Activated CD4-positive, alpha-beta T cell treated with anti-CD3 and anti-CD28 coated beads, Interleukin-2, amount 10 ng/mL, durations not matched to agents 24 days and 14 days (primary cell): ENCODE measurements at places on chromosomes 3 and 15. TPM values are rescaled to one million over a fixed set of nuclear protein-coding genes. Genes with fewer than 3 reads are reported as not detected.

Gene SH2D7
- not detected in 2 replicates for total RNA-seq

Gene PIERCE2
- 0.49 TPM in 1 of 2 replicates, not detected in the other for total RNA-seq

Gene GRK7
- not detected in 2 replicates for total RNA-seq

Gene KIF7
- 1.9 TPM in 2 replicates for total RNA-seq

Gene TRPM1
- not detected in 2 replicates for total RNA-seq

Gene TAMM41
- 34.2 and 35.6 TPM in 2 replicates for total RNA-seq

Gene CRYGS
- 4.4 and 4.8 TPM in 2 replicates for total RNA-seq

Gene SEMA6D
- total RNA-seq = not detected in 2 replicates

Gene RASGRF1
- total RNA-seq = not detected in 2 replicates

Gene DCBLD2
- 2.7 and 3.8 TPM in 2 replicates for total RNA-seq

DNA sequence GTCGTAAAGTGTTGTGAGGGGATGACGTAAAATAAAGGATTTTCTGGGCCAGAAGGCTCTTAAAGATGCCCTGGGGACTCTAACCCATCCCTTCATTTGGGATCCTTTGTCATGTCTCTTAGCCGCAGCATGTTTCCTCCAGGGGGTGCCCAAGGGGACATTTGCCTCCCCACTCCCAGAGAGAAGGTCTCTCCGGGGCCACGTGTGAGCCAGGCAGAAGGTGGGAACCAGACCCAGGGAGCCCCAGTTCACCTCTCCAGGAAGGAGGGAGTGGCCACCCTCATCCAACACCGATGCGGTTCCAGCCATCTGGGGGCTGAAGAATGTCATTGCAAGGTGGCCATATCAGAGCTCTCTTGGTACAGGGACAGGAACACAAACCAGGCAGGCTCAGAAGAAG is 25.2 kb downstream of the ST8SIA2 start:
- DNase-seq = no peak
- H3K36me3 ChIP-seq = no peaks in the 10 kb centered on the region
- peaks cover 2% of the 10 kb centered on the region for H3K27me3 ChIP-seq
- no peak overlapping the region for H3K4me3 ChIP-seq
- H3K4me1 ChIP-seq = no peaks in the 10 kb centered on the region

DNA sequence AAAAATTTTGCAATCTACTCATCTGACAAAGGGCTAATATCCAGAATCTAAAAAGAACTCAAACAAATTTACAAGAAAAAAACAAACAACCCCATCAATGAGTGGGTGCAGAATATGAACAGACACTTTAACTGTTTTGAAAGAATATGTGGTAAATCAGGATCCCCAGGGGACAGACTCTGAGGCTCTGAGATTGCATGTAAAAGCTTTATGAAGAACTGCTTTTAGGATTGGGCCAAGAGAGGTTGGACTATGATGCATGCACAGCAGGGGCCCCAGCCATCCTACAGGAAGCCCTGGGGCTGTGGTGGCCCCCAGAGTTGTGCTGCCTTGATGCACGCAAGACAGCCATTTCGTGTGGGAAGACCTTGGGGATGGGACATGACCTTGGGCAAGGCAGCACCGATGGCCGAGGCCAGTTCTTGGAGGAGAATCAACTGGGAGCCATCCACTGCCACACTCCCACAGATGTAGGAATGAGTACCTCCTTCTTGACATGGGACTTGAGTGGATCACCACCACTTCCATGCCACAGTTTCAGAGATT is 298.1 kb upstream of the THBS1 start:
- no peak overlapping the region for H3K27ac ChIP-seq
- H3K36me3 ChIP-seq = no peaks in the 10 kb centered on the region
- no peak overlapping the region for H3K4me3 ChIP-seq
- peaks cover 25% of the 10 kb centered on the region for H3K27me3 ChIP-seq
- no peak for DNase-seq

DNA sequence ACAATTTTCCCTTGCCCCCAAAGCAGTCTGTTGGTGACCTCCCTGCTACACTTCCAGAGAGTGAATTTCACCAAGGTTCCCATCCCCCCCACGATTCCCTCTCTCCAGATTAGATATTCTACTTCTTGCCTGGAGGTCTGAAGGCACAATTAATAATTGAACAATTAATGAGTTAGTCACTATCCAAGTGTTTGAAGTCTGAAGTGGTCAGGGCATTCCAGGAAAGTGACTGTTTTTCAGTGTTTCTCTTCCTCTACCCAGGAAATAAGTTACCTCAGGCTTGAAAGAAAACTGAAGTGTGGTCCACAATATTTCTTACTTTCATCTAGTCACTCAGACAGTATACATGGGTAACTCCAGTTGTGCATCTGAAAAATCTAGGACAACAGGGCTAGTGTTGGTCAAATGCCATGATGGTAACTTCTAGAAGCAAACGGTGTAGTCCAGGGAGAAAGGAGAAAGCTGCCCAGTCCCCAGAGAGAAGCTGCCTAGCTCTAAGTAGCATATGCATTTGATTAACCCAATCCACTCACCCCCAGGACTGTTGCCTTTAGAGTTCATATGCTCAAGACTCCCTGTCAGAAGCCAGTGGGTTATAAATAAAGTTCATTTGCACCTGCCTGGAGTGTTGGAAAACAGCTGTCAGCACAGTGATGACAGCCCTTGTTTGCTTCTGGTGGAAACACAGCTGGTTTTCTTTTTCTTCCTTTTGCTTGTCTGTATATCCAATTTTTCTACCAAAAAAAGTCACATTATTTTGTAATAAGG is 2.3 kb upstream of the TM4SF4 start:
- no peak overlapping the region for H3K27ac ChIP-seq
- H3K27me3 ChIP-seq = peaks cover 6% of the 10 kb centered on the region
- no peak for DNase-seq
- H3K4me3 ChIP-seq = no peak overlapping the region
- no peaks in the 10 kb centered on the region for H3K4me1 ChIP-seq
- H3K36me3 ChIP-seq = no peaks in the 10 kb centered on the region

GRCh38 chr3:133712017-133712416 is 34.2 kb upstream of the TF start:
- peak; percentile 13 for DNase-seq
- no peak overlapping the region for H3K4me3 ChIP-seq
- H3K27me3 ChIP-seq = peaks cover 7% of the 10 kb centered on the region
- H3K36me3 ChIP-seq = no peaks in the 10 kb centered on the region
- no peak overlapping the region for H3K27ac ChIP-seq

DNA sequence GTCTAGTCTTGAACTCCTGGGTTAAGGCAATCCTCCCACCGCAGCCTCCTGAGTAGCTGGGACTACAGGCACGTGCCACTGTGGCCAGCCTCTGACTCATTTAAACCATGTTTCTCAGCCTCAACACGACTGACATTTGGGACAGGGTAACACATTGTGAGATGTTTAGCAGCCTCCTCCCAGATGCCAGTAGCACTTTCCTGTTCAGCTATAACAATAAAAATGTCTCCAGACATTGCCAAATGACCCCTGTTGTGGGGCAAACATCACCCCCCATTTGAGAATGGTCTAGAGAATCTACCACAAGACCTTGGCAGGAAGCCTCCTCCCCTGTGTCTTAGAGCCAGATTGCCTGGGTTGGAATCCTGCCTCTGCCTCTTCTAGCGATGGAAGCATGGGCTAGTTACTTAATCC is 8.4 kb downstream of the TMEM40 start:
- peak; percentile 62 for DNase-seq
- peaks cover 3% of the 10 kb centered on the region for H3K27me3 ChIP-seq
- H3K36me3 ChIP-seq = no peaks in the 10 kb centered on the region
- H3K27ac ChIP-seq = no peak overlapping the region
- no peak overlapping the region for H3K4me3 ChIP-seq
- H3K4me1 ChIP-seq = peaks cover 6% of the 10 kb centered on the region

GRCh38 chr15:55824857-55825613 is 82.1 kb upstream of the PRTG start:
- DNase-seq = no peak
- H3K27me3 ChIP-seq = no peaks in the 10 kb centered on the region
- H3K4me3 ChIP-seq = no peak overlapping the region

GRCh38 chr3:123485551-123485950 is 36.7 kb upstream of the ADCY5 start:
- H3K27me3 ChIP-seq = no peaks in the 10 kb centered on the region
- no peaks in the 10 kb centered on the region for H3K4me1 ChIP-seq
- H3K4me3 ChIP-seq = no peak overlapping the region

GRCh38 chr15:78404125-78404524 is 33.9 kb upstream of the IREB2 start:
- no peaks in the 10 kb centered on the region for H3K36me3 ChIP-seq
- H3K27ac ChIP-seq = no peak overlapping the region
- DNase-seq = no peak
- H3K4me1 ChIP-seq = no peaks in the 10 kb centered on the region
- peaks cover 9% of the 10 kb centered on the region for H3K27me3 ChIP-seq

DNA sequence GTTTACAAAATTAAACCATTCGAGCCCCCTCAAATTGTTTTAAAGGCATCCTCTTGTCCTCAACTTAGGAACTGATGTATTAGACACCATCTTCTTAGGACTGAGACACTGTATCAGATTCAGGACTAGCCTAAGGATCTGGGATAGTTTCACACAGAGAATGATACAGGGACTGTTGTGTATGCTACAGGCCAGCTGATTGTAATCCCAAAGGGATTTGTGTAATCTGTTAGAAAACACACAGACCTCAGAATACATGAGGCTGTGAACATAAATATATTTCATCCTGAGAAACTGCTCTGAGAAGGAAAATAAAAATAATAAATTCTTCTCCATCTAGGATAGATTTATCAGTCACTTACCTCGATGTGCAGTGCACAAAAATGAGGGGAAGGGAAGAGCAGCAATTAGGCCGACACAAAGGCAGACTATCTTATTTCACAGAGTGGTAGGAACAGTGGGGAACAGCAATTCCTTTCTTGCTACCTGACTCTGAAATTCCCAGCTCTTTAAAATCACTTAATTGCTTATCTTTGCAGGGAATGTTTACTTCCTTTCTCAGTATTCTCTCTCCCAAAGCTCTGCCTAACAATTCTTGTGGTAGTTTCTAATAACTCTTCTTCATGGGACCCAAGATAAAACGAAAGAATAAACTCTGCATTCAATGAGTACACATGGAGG is 322.5 kb downstream of the MAGI1 start:
- H3K36me3 ChIP-seq = no peaks in the 10 kb centered on the region
- H3K27ac ChIP-seq = no peak overlapping the region
- H3K4me1 ChIP-seq = no peaks in the 10 kb centered on the region
- no peaks in the 10 kb centered on the region for H3K27me3 ChIP-seq

- peak; percentile 25 for DNase-seq
- H3K4me1 ChIP-seq = no peaks in the 10 kb centered on the region
- H3K36me3 ChIP-seq = no peaks in the 10 kb centered on the region
- H3K4me3 ChIP-seq = no peak overlapping the region
Observed at GRCh38 chr3:158920371-158920770, 118.5 kb downstream of the MFSD1 start.

DNA sequence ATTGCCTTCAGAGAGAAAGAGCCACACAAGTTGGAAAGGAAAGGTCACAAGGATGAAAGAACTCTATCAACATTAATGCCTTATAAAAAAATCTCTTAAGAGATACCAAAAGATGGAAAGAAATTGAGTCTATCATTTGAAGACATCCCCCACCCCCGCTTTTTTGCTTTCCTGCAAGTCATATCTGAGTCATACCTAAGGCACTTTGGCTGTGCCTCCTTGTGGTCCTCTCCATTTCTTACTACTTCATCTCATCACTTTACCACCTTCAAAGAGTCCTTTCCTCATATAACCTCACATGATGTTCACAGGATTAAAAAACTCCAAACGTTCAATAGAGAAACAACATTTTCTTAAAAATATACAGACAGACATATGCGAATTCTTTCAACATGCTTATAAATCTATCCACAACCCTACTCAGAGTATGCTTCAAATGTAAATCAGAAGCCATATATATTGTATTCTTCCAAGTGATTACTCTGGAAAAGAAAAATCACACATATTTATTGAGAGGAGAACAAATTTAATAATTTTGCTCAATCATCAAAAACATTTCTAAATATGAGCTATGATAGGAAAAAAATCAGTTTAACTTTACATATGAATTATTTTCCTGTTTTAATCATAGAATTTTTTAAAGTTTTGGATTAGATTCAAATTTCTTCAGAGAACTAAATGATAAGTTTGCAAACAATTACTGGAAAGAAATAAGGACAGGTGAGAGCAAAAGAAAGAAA is 1003.9 kb upstream of the CFAP20DC start:
- peaks cover 78% of the 10 kb centered on the region for H3K4me1 ChIP-seq
- H3K27me3 ChIP-seq = no peaks in the 10 kb centered on the region
- DNase-seq = peak; percentile 72
- H3K4me3 ChIP-seq = peak overlapping the region; percentile 61
- peak overlapping the region; percentile 93 for H3K27ac ChIP-seq
- H3K36me3 ChIP-seq = peaks cover 50% of the 10 kb centered on the region
